ENCODE measurements at places on chromosomes 16 and 17.

GRCh38 chr16:56603589-56603988 is 4.8 kb upstream of the MT2A start:
- peak; percentile 63 for DNase-seq

GRCh38 chr17:21061971-21062526 is 19.2 kb upstream of the USP22 start:
- no peak for DNase-seq

- no peak for DNase-seq
Observed at GRCh38 chr17:5785867-5786509, 201.7 kb upstream of the NLRP1 start.

GRCh38 chr16:81495321-81496234 is 51.0 kb downstream of the CMIP start:
- no peak for DNase-seq

GRCh38 chr16:81224824-81225223 is 13.7 kb upstream of the BCO1 start:
- DNase-seq, result no peak

DNA sequence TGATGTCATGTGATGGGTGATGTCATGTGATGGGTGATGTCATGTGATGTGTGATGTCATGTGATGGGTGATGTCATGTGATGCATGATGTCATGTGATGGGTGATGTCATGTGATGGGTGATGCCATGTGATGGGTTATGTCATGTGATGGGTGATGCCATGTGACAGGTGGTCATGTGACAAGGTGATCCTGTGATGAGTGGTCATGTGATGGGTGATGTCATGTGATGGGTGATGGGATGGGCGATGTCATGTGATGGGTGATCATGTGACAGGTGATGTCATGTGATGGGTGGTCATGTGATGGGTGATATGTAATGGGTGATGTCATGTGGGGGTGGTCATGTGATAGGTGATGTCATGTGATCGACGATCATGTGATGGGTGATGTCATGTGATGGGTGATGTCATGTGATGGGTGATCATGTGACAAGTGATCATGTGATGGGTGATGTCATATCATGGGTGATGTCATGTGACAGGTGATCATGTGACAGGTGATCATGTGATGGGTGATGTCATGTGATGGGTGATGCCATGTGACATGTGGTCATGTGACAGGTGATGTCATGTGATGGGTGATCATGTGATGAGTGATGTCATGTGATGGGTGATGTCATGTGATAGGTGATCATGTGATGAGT is 17.2 kb downstream of the CD300LB start:
- peak; percentile 62 for DNase-seq

GRCh38 chr16:81337097-81337496 is 22.3 kb downstream of the GAN start:
- no peak for DNase-seq

GRCh38 chr16:83305092-83305491 is 502.7 kb upstream of the HSBP1 start:
- DNase-seq, result no peak
